ENCODE measurements at places on chromosomes 2 and 18.

- peak; percentile 32 for DNase-seq
- H3K27ac ChIP-seq = no peak overlapping the region
- H3K4me1 ChIP-seq = no peaks in the 10 kb centered on the region
- H3K36me3 ChIP-seq = peaks cover 45% of the 10 kb centered on the region
- H3K27me3 ChIP-seq = no peaks in the 10 kb centered on the region
Observed at GRCh38 chr2:46157966-46158310, 139.3 kb upstream of the EPAS1 start.

DNA sequence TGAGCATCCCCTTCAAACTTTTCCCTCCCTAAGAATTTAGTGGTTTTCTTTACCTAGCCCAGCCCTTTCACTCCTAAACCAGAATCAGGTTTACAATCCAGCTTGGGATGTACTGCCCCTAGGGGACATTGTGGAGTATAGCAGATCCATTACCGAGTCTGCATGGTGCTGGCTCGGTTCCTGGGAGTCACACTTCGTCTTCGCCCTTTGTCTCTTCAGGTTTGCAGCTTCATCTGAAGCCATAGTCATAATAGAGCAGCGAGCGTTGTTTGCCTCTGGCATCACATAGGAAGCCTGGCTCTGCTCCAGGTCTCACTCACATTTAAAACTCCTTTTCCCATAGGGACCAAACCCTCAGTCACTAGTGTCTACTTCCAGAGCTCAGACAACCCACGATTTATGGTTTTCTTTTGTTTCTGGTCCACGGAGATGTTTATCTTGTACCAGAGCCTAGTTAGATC, 16.8 kb upstream of the LYPD6 start:
- no peak overlapping the region for H3K4me3 ChIP-seq
- DNase-seq = peak; percentile 36
- H3K36me3 ChIP-seq = no peaks in the 10 kb centered on the region
- H3K27me3 ChIP-seq = no peaks in the 10 kb centered on the region
- no peak overlapping the region for H3K27ac ChIP-seq

GRCh38 chr2:2656115-2657011, 325.3 kb upstream of the MYT1L start:
- H3K27me3 ChIP-seq = no peaks in the 10 kb centered on the region
- no peak for DNase-seq
- H3K4me1 ChIP-seq = no peaks in the 10 kb centered on the region
- H3K4me3 ChIP-seq = no peak overlapping the region

DNA sequence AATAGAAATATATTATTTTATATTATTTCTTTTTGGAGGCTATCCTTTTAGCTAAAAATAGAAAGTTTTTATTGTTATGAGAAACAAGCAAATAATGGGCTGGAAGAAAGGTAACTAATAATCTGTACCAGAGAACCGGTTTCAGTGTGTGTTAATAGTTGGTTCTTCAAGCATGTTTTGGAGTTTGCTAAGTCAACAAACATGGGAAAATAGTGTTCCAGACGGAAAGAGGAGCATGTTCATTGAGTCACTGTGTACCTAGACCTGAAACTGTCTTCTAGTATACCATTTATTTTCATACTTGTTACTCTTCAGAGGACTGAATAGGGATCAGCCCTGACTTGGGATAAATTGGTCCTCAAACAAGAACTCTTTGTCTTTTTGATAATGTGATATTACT, 134.5 kb upstream of the CWC22 start:
- no peak for DNase-seq
- no peak overlapping the region for H3K4me3 ChIP-seq
- H3K4me1 ChIP-seq = no peaks in the 10 kb centered on the region
- H3K36me3 ChIP-seq = no peaks in the 10 kb centered on the region
- H3K27ac ChIP-seq = no peak overlapping the region
- H3K27me3 ChIP-seq = no peaks in the 10 kb centered on the region

DNA sequence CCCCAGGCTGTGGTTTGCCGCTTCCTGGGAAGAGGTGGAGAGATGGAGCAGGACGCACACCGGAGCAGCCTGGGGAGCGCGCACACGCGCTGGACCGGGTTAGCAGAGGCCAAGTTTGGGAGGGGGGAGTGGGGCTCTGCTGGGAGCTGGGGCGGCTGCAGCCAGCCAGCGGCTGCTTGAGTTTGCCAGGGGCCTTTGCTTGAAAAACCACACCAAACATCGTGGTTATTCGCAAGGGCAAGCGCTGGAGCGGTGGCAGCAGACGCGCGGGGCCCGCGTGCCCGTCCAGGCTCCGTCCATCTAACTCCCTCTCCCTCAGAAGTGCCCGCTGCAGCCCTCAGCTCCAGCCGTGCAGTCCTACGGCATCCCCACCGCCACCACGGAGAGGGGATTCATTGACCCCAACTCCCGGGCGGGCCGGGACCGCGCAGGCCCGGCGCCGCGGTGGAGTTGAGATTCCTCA, 4.6 kb downstream of the PTGR3 start:
- H3K4me1 ChIP-seq = peaks cover 45% of the 10 kb centered on the region
- peaks cover 19% of the 10 kb centered on the region for H3K36me3 ChIP-seq
- H3K4me3 ChIP-seq = peak overlapping the region; percentile 53
- no peak overlapping the region for H3K27ac ChIP-seq
- H3K27me3 ChIP-seq = no peaks in the 10 kb centered on the region
- no peak for DNase-seq
